ENCODE measurements at places on chromosomes 3 and 15.

- DNase-seq = no peak
Observed at GRCh38 chr15:90903733-90904536, 833 bp downstream of the MAN2A2 start.

GRCh38 chr3:179174316-179174715 is 26.2 kb downstream of the PIK3CA start:
- no peak for DNase-seq

DNA sequence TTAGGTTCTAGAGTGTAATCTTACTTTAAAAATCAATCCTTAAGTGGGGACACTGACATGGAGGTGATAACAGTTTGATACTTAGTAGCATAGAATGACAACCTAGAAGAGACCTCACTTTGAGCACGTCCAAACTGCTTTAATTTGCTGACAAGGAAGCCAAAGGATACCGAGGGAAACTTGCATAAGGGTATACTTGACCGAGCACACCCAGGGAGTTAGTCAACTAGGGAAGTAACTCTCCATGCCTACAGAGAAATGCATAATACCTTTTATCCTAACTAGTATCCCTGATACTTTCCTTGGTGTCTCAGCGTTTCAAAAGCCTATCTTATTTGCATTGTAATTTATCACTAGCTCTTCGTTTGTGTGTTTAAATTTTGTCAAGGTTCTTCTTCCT is 5.5 kb upstream of the TPRG1 start:
- DNase-seq = no peak

DNA sequence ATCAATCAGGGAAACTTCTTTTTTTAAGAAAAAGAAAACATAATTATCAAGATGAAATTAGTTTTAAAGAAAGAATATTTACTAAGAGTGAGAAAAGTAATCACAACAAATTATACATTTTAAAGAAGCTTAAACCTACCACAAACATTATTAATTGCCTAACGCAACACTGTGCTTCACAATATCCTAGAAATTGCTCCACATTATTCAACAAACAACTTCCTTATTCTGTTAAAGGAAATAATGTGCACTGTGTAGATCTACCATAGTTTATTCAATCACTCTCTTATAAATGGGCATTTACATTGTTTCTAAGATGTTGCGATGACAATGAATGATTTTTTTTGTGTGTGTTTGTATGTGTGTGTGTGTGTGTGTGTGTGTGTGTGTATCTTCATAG is 525.9 kb upstream of the KCNMB2 start:
- DNase-seq = no peak

DNA sequence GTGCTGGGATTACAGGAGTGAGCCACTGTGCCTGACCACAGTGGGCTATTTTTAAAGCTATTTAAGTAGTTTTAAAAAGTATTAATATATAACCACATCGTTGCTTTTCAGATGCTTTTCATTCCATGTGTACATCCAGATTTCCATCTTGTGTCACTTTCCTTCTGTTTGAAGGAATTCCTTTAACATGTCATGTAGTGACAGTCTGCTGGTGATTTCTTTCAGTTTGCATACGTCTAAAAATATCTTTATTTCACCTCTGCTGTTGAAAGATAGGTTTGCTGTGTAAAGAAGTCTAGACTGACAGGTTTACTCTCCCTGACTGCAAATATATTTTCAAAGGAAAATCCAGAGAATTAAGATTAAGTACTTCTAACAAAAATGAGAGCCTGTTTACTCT is 12.2 kb downstream of the FAM240A start:
- no peak for DNase-seq

- no peak for DNase-seq
Observed at GRCh38 chr15:74829486-74829885, 3.1 kb downstream of the CPLX3 start.

All from stimulated activated CD8-positive, alpha-beta memory T cell treated with anti-CD3 and anti-CD28 coated beads, Interleukin-12 subunit alpha, Interleukin-12 subunit beta, amount 100 ng/mL, for 1 hour (primary cell).